ENCODE measurements at places on chromosomes 7 and 10. TPM values are rescaled to one million over a fixed set of nuclear protein-coding genes. Genes with fewer than 3 reads are reported as not detected.

PLA2G12B gene
- not detected for total RNA-seq

CLRN3 gene
- not detected for total RNA-seq

INHBA gene
- 1.4 TPM for total RNA-seq

GPR158 gene
- total RNA-seq, result not detected

GNGT1 gene
- total RNA-seq, result not detected

LIPN gene
- 2.2 TPM for total RNA-seq

PSPH gene
- 46.7 TPM for total RNA-seq

HILPDA gene
- 53.0 TPM for total RNA-seq

TCAF2 gene
- 12.5 TPM for total RNA-seq

LRWD1 gene
- 5.8 TPM for total RNA-seq

All from esophagus squamous epithelium (tissue), 5 donors.